ENCODE measurements at places on chromosomes 4 and X.

GRCh38 chrX:14027036-14027435 is 2.7 kb downstream of the GEMIN8 start:
- no peak for DNase-seq

DNA sequence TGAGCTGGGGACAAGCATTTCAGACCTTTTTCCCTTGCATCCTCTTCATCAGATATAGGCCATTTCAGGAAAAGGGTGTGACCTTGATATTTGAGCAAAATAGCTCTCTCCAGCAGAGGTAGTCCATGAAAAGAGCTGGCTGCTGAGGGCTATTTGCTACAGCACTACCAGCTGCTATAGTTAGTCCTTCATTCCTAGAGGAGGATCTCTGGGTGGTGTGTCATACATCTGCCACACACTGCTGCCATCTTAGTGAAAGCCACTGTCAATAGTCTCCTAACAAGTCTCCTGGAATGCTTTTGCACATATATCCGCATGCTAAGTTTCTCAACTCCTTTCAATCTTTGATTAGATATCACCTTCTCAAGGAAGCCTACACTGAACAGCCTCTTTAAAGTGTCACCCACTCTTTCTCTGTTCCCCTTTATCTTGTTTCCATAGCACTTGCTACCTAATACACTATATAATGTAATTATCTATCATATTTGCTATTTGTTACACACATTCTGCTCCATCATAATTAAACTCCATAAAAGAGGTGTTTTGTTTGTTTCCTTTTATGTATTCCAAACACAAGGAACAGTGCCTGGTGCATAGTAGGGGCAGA is 131.9 kb downstream of the TBC1D19 start:
- no peak for DNase-seq

- DNase-seq = no peak
Measured at GRCh38 chr4:119299741-119300100, 22.2 kb downstream of the FABP2 start.

GRCh38 chrX:56759736-56760409 is 30.8 kb downstream of the NBDY start:
- DNase-seq = no peak

GRCh38 chr4:13562876-13563275 is 18.6 kb upstream of the NKX3-2 start:
- no peak for DNase-seq

DNA sequence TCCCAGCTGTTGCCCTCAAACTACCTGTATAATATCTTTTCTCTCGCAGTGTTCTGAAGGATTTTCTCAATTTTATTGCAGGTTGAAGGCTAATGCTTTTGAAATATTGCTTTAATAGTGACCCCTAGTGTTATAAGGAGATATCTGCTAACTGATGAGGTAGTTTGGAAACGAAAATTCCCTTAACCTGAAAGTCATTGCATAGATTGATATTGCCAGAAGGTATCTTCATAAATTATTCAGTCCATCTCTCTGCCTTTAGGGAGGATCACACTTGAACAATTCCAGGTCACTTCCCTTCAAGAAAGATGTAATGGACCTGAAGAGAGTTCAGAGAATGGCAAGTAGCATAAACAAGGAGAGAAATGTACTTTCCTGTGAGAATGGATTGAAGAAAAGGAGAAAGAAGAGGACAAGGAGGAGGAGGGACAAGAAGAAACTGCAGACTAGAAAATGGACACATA is 44.1 kb downstream of the TIGD4 start:
- DNase-seq = no peak

DNA sequence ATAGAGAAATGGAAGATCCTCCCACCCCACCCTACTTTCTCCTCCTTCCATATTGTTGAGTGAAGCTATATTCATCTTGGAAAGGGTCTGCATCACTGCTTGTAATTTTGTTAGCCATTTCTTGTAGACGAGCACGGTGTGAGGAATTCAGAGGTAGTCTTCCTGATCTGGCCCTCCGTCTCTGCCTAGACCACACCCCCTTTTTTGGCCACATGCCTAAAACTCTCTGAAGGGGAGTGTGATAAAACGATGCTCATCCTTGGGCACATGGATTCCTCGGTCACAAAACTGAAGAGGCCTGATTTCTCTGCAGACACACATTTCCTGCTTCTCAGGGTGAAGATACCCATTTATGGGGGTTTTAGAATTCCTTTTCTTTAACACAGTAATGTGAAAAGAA is 182.8 kb downstream of the LARP7 start:
- DNase-seq = no peak

DNA sequence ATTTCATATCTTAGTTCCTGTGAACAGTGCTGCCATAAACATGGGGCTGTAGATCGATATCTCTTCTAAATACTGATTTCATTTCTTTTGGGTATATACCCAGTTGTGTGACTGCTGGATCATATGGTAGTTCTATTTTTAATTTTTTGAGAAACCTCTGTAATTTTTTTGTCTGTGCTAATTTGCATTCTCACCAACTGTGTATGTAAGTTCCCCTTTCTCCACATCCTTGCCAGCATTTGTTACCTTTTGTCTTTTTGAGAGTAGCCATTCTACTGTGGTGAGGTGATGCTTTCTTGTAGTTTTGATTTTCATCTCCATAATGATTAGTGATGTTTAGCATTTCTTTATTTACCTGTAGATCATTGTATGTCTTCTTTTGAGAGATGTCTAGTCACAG is 2086.5 kb upstream of the TENM3 start:
- DNase-seq = no peak

DNA sequence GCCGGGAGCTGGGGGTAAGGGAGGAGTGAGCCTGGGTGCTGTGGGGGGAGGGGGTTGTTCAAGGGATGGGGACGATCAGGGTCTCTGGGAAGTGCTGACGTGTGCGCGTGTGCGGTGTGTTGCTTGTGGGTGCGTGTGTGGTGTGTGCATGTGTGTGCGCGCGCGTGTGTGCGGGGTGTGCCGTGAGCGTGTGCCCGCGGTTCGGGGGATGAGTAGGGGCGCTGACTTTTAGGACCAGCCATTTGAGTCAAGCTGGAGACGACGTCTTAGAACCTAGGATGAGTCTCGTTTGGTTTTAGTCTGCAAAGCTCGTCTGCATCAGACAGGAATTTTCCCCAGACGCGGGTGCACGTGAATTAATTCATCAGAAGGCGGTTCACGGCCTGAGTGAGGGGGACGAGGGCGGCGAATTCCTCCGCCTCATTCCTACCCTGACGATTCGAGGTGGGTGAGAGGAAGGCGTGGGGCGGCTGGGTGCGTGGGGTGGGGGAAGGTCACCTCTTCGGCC is 950 bp upstream of the TMEM271 start:
- DNase-seq = no peak

DNA sequence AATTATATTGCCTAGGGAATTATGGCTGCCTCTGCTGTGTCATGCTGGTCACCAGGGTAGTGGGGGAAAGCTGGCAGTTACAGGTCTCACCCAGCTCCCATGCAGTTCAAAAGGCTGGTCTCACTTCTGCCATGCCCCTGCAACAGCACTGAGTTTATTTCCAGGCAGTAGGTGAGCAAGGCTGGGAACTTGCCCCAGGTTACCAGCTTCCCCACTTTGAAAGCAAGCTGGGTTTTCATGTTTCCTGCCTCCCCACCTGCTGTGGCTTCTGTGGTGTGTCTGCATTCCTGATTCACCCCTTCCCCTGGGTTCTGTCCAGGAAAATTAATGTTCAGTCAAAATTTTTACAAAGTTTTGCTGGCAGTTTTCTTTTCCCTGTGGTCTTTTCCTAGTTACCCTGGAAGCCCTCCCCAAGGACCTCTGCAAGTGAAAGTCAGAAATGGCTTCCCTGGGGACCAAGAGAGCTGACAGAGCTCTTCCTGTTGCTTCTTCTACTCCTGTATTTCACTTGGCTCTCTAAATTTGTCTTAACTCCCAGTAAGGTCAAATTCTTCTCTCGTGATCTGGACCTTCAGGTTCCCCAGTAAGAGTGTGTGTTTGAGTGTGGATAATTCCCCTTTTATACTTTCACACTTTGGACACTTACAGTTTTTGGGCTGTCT is 58.5 kb upstream of the AGTR2 start:
- no peak for DNase-seq

DNA sequence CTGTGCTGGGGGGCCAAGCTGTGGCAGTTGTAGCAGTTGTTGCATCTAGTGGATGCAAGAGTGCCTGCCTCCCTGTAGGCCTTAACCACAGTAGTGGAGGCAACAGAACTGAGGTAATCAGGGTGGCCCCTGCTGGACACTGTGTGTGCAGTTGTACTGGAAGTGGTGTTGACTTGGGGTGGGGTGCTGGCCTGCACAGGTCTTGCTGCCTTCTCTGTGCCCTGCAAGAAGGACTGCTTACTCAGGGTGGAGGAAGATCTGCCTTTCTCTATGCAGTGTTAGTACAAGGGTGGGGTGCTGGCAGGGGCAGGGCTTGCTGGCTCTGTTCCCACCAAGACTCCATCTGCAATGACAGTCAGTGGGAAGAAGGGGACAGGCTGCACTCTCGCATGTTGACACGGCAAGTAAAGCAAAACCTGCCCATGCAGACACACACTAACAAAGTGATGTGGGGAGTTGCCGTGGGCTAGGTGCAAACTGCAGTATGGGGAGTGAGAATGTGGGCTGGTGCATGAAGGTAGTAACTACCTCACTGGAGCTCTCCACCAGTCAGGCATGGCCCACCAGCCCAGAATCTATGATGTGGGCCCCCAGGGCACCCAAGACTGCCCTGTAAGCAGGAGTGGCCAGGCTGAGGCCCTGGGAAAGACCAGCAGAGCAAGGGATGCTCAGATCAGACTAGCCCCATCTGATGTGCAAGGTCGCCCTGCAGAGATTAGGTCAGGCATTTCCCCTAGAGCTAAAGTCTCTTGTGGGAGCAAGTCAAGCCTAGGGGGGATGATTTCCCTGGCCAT is 594.9 kb downstream of the TECRL start:
- DNase-seq = no peak

DNA sequence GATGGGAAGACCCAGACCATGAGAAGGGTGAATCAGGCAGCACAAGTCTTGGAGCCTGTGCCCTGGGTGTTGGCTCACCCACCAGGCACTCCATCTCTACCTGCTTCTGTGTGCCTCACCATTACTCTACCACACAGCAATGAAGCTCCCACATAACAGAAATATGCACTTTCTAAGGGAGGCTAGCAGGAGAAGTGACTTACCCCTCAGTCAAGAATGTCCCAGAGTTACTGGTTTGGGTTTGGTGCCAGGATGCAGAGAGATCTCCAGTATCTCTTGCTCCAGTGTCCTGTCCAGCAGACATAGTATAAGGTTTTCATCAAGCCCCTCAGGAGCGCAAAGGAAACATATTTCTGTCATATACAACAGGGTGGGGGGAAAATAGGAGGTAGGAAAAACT is 11.3 kb upstream of the RAB40A start:
- DNase-seq = no peak
